ENCODE measurements at places on chromosomes 6 and 20. TPM values are rescaled to one million over a fixed set of nuclear protein-coding genes. Genes with fewer than 3 reads are reported as not detected.

The LRFN2 gene
- total RNA-seq: not detected

The KCNQ2 gene
- total RNA-seq: not detected

GRCh38 chr6:145814035-145814500 lies 527 bp downstream of the FBXO30 start:
- DNase-seq: no peak

DNA sequence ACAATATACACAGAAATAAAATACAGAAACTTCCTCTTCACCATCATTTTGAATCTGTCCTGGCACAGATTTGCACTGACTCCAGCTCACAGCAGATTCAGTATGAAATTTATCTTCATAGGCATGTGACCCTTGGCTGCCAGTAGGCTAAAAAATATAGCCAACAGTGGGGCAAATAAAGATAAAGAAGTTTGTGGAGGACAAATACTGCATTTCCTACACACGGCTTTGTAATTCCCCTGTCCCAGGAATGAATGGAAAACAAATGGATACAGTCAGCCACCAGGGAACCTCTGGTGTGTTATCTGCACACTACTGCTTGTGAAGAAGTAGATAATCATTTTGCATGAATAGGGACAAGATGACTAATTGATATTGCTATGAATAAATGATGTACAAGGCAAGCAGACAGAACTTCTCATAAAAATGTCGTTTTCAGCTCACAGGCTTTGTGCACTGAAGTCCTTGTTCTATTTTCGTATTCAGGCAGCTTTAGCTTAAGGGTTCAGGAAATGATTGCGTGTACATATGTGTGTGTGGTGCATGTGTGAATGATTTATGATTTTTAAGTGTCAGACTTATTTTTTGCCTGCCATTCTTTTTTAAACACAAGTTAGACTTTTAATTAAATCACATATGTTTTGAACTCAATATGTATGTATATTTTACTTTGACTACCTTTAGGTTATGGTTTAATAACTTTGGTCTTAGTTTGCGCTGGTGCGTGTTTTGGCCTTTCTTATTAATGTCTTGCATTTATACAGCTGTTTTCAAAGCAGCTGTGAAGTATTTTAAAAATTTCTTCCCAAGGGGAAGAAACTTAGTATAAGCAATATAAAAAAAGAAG lies 543.8 kb upstream of the JAG1 start:
- DNase-seq: no peak

DNA sequence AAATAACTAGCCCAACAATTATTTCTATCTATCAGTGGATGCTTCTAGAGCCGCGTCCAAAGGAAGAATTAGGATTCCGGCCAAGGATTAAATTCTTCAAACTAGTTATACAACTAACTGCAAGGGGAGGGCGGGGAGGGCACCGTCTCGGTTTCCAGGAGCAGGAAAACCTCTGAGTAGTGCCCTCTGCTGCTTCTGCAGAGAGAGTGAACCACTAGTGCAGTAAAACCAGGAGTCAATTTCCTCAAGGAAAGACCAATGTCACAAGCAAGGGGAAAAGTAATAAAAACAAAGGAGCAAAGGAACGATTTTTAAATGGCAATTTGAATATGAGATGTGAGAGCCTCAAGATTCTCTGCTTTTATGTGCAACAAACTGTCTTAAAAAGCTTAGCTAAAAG lies 16.5 kb upstream of the UBE2J1 start:
- peak; percentile 89 for DNase-seq

GRCh38 chr6:130853555-130854183 lies 26.5 kb downstream of the SMLR1 start:
- no peak for DNase-seq

GRCh38 chr20:16385891-16386290 lies 187.4 kb downstream of the KIF16B start:
- DNase-seq: no peak

The TMX4 gene
- total RNA-seq: 26.8 TPM

GRCh38 chr6:87701344-87701675 lies 723 bp downstream of the AKIRIN2 start:
- no peak for DNase-seq

DNA sequence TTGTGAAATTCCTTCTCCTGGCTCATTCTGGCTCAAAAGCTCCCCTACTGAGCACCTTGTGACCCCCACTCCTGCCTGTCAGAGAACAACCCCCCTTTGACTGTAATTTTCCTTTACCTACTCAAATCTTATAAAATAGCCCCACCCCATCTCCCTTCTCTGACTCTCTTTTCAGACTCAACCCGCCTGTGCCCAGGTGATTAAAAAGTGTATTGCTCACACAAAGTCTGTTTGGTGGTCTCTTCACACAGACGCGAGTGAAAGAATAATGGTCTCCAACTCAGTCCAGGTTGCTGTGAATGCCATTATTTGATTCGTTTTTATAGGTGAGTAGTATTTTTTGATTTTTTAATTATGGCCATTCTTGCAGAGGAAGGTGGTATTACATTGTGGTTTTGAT lies 414.1 kb upstream of the FKBP1C start:
- no peak for DNase-seq

DNA sequence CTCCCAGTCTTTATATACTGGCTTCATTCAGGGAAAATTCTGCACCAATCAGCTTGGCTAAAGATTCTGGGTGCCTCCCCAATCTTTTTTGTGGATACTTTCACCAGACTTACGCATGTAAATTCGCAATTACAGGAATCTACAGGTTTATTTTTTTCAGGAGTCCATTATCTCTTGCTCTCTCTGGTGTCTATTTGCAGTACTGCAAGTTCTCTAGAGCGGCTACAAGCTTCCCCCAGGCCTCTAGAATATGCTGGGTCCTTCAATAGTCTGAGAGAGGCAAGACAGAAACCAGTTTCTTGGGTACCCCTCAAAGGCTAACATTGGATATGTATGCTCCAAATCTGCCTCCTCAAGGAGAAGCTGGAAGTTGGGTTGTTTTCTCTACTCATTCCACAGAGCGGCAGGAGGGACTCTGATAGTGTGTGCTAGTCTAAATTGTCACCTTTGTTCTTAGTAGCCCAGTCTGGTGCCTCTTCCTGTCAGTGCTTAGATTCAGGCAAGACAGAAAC lies 58.5 kb downstream of the SUN5 start:
- DNase-seq: no peak

The RBBP8NL gene
- total RNA-seq: 4.3 TPM

- DNase-seq: no peak
These were observed 773.4 kb downstream of the KIF16B start for GRCh38 chr20:15799871-15800270.

DNA sequence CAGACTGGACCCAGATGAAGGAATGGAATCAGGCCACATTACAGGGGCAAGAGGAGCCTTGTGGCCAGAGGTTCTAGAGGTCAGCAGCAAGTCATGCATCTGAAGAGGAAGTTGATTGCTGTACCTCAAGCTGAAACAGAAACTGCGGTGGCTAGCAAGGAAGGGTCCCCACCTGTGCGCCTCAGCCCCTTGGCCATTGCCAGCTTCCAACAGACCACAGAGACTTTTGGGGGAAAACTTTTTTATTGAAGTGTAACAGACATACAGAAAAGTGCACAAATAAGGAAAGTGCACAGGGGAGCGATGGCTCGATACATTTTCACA lies 26.8 kb upstream of the SLC9A8 start:
- DNase-seq: no peak

The GABRR1 gene
- total RNA-seq: not detected

- DNase-seq: no peak
These were observed 50.1 kb downstream of the HDDC2 start for GRCh38 chr6:125251516-125252220.

The JAG1 gene
- 194 TPM for total RNA-seq

DNA sequence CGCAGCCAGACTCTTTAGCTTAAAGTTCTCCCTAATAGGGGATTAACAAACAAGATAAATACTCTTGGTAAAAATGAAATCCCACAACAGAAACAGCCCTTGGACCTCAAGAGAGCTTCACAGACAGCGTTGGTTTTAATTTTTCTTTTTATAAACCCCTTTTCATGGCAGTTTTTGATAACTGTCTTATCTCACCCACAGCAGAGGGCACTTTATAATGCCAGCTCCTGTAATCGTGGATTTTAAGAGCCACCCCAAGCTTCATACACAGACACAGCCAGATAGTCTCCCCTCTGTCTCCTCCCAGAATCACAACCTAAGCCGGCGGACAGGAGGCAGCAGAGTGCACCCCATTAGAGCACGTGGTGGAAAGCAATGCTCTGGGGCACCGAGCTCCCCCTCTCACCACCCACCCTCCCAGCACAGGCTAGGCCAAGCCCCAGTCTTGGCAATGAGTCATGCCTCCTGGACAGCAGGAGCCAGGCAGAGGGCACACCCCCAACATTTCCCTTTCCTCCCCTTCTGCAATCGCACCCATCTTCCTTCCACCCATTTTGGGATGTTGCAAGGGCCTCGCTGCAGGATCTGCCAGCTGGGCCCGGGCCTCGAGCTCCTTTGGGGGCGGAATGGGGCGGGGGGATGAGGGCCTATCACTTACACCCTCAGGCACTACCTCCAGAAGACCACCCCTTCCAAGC lies 2.4 kb downstream of the JAG1 start:
- peak; percentile 89 for DNase-seq

GRCh38 chr20:61895686-61896057 lies 170.0 kb downstream of the TAF4 start:
- DNase-seq: no peak

- no peak for DNase-seq
These were observed 36.2 kb downstream of the STX7 start for GRCh38 chr6:132476688-132477087.

- DNase-seq: peak; percentile 74
These were observed 17.2 kb upstream of the MYT1 start for GRCh38 chr20:64146936-64147477.

DNA sequence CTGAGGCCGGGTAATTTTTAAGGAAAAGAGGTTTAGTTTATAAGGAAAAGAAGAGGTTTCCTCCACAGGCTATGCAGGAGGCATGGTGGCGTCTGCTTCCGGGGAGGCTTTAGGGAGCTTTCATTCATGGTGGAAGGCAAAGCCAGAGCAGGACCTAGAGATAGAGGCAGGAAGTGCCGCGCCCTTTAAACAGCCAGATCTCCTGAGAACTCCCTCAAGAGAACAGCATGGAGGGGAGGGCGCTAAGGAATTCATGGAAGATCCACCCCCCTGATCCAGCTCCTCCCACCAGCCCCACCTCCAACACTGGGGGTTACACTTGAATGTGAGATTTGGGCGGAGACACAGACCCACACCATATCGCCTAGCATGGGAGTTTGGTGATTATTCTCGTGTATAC lies 13.9 kb upstream of the DACT2 start:
- DNase-seq: no peak

- DNase-seq: peak; percentile 95
These were observed 182.5 kb downstream of the MAFB start for GRCh38 chr20:40506537-40506939.

DNA sequence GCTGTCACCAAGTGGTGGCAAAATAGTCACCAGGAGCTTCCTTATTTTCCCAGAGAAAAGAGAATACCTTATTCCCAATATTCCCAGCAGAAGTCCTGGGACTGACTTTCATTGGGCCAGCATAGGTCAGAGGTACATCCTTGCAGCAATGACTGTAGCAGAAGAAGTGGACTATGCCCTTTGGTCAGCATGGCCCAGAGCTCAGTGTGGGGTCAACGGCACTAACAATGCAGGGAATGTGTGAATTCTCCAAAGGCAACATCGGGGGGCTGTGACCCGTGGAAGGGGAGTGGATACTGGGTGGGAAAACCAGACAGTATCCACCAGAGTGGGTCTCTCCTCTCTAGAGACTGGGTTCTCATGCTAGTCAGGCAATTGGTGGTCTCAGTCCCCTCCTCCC lies 15.6 kb upstream of the LBP start:
- DNase-seq: no peak

- no peak for DNase-seq
These were observed 1.0 kb upstream of the E2F3 start for GRCh38 chr6:20400456-20401204.

- DNase-seq: no peak
These were observed 37.2 kb downstream of the SNAP25 start for GRCh38 chr20:10255846-10256245.

- no peak for DNase-seq
These were observed 83.9 kb upstream of the AFDN start for GRCh38 chr6:167742719-167743303.

DNA sequence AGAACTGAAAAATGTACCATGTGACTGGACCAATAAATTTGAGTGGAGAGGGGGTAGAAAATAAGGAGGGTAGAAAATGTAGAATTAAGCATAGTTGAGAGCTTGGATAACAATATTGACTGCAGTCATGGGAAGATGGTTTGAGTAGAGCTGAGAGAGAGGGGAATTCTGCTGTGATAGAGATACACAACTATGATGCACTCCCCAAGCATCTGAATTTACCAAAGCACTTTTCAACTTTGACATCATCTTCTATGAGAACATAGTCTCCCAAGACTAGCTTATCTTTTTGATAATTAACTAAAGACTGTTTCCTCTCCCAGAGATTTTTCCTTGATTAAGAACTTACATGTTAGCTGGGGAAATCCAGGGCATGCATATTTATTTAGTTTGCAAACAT lies 103.1 kb downstream of the TNFRSF21 start:
- DNase-seq: no peak

The SLC2A10 gene
- total RNA-seq: 3.9 TPM

DNA sequence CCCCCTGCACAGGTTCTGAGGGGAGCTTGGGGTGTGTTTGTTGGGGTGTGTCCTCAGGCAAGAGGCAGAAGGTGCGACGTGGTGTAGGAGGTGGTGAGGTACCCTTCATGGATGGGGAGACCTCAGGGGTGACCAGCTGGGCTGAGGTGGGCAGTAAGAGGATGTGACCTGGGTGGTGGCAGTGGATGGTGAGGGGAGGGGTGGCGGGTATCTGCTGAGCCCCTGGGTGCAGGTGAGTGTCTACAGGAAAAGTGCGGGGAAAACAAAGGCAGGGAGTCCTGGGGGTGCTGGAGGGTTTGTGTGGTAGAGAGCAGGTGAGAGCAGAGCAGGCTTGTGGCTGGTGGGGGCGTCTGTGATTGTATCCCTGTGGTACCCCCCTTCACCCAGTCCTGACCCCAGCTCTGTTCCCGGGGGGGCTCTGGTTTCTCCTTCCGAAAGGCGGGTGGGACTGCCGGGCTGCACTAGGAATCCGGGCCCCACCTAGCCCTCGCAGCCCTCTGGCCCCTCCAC lies 631 bp downstream of the RAET1L start:
- DNase-seq: no peak

- no peak for DNase-seq
These were observed 82.6 kb downstream of the KIF16B start for GRCh38 chr20:16490696-16491095.

The SPATS1 gene
- total RNA-seq: not detected

GRCh38 chr6:45423111-45423823 lies 45.5 kb upstream of the SUPT3H start:
- peak; percentile 86 for DNase-seq

GRCh38 chr6:116369964-116370759 lies 585 bp upstream of the DSE start:
- peak; percentile 80 for DNase-seq

GRCh38 chr6:148693882-148694484 lies 52.8 kb upstream of the UST start:
- DNase-seq: no peak

DNA sequence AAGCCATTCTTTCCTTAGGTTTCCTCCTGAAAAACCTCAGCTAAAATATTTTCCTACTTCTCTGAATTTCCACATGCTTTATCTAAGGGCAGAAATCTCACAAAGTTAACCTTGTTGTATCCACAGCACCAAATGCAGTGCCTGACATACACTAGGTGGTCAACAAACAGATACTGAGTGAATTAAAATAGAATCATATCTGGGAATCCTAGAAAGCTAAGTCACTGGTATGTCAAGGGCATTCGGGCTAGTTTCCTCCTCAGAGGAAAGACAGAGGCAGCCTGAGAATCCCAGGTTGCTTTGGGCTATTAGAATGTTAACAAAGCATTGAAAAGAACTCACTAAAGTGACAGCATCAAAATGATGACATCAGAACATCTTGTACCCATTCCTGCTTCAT lies 132.7 kb upstream of the F13A1 start:
- no peak for DNase-seq

GRCh38 chr6:138897031-138897430 lies 91.0 kb downstream of the REPS1 start:
- no peak for DNase-seq

All from lower leg skin (tissue), 4 donors.